CD4-positive, alpha-beta T cell treated with Interleukin-4 for 4 hours (primary cell): ENCODE measurements at places on chromosomes 5 and 9.

GRCh38 chr9:135736272-135736978 lies 34.4 kb downstream of the KCNT1 start:
- no peak for DNase-seq

- no peak for DNase-seq
Measured at GRCh38 chr5:135230251-135230925, 168.6 kb downstream of the MACROH2A1 start.

DNA sequence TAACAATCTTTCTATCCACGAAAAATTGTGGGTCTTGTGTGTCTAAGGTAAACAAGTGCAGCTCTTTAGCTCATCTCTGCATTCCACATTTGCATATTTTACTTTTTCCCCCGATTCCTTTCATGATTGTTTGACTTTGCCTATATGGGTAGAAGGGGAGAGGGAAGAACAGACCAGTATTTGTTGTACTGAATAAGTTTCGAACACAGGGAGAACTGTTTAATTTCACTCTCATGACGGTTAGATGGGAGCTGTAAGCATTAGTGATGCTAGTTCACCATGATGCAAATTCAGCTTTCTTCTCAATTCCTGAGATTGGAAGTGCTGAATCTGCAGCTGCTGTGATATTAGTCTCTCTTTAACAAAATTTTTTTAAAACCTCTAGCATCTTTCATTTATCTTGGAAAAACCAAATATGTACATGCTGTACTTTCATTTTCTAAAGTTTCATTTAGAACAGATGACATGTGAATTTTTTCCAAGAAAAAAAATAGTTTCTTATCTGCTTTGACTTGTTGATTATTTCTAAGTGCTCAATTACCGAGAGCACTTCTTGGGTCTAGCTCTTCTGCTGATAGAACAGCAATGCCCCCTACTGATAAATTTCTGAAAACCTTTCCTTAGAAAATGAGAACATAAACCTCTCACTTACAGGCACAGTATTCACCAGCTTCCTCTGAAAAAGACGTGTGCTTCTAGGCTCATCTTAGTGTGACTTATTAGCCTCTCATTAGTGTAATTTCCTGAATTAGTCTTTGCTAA lies 149.5 kb downstream of the BAAT start:
- no peak for DNase-seq

DNA sequence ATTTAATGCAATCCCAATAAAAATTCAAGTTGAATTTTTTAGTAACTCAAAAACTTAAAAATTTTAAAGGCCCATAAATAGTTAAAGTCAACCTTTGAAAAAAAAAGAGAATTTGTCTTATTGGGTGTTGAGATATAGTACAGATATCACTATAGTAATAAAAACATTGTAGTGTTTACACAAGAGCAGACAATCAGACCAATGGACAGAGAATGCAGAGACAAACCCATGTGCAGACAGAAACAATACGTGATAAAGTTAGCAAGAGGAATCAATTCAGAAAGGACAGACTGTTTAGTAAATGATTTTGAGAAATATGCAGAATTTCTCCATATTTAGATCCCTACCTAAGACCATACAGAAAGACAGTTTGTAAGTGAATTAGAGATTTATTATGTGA lies 33.9 kb downstream of the GOLGA1 start:
- no peak for DNase-seq

DNA sequence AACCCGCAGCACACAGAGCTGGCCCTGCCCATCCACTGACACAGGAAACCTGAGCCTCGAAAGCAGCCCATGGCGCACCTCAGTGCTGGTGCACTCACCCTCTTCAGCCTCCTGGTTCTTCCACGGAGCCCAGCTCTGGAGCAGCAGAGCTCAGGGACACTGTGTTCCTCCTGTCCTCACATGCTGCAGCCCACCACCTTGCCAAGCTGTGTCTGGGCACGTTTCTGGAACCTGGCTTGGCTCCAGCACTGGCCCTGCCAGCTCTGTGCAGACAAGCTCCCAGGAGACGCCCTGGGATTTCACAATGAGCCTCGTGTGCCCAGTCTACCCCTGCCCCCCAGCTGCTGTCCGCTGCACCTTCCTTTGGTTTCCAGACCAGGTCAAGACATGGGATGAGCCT lies 119.5 kb downstream of the SYK start:
- no peak for DNase-seq

DNA sequence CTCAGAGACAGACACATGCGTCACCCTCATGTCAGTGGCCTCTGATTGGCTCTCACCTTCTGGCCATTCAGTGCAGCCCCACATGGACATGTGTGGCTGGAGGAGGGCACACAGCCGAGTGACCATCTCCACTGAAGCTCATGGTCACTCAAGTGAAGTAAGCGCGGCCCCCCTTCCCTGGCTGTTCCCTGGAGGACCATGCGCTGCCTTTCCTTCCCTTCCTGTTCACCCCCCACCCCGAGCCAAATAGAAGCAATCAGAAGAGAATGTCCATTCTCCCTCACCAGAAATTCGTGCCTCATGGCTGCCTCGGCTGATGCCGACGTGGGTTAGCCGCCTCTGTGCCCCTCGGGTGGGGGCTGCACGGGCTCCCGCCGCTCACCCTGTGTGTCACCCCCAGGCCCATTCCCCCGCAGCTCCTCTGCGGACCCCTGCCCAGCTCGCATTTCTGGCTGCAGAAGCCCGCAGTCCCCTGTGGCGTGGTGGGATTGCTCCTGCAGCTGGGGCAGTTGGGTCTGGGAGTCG lies 12.5 kb upstream of the COL5A1 start:
- DNase-seq: no peak

GRCh38 chr9:121718084-121718483 lies 66.7 kb downstream of the DAB2IP start:
- no peak for DNase-seq

DNA sequence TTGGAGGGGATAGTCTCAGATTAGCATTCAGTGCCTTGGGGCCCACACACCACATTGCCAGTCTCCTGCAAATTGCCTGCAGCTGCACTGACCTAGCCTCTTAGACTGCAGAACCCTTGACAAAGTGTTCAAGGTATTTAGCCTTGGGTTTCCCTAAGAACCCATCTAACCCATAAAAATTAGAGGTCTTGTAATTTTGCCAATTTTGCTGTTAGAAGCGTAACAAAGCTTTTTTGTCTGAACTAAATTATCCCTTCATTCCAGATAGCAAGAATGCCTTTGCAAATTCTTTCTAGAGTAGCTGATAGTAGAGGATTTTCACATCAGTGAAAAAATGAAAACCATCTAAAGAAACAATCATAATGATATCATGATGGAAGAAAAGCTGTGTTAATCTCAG lies 74.0 kb upstream of the CCNG1 start:
- no peak for DNase-seq

DNA sequence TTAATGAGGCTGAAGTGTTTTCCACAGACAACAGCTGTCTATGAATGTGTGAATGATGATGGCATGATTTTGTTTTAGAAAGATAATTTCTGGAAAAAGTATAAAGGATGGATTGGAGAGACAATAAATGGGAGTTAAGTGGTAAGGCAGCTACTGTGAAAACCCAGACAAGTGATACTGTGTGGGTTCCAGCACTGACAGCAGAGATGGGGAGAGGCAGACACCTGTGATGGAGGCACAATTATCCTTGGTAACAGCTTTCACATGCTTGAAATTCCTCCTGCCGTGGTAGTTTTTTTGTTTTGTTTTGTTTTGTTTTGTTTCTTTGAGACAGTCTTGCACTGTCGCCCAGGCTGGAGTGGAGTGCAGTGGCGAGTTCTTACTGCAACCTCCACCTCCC lies 189.3 kb downstream of the DEPDC1B start:
- no peak for DNase-seq

DNA sequence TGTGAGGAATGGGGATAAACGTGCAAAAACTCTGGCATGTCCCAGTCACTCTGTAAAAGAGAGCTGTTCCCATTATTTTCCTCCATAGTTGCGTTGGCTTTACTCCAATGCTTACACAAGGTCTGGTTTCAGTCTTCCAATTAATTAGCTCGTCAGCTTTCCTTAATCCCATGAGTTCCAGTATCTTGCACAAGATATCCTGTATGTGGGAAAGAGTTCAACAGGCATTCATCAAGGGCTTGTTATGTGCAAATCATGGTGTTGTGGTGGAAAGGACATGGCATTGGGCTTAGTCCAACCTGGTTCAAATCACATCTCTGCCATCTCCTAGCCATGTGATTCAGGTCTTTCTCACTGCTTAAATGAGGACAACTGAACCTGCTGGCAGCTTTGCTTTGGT lies 77.5 kb upstream of the PANK3 start:
- no peak for DNase-seq

GRCh38 chr5:158305861-158306260 lies 446.9 kb upstream of the CLINT1 start:
- no peak for DNase-seq

DNA sequence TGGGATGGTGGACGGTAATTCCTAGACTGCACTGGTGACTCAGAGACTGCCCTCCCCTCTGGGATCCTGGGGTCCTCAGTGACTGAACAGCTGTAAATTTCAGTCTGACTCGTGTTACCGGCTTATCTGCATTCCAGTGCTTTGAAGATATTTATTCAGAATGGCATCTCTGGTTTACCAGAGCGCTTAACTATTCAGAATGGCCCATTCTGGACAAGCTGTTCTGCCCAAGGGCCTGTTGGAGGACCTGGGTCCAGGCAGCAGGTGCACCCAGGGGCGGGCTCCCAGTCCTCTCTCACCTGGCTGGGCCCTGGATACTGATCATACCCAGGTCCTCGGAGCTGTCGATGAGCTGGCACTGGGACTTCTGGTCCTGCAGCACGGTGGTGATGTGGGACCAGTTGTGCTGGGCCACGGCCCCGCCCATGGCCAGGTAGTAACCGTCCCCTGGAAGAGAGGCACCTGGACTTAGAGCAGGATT lies 48.0 kb downstream of the SARDH start:
- DNase-seq: no peak

DNA sequence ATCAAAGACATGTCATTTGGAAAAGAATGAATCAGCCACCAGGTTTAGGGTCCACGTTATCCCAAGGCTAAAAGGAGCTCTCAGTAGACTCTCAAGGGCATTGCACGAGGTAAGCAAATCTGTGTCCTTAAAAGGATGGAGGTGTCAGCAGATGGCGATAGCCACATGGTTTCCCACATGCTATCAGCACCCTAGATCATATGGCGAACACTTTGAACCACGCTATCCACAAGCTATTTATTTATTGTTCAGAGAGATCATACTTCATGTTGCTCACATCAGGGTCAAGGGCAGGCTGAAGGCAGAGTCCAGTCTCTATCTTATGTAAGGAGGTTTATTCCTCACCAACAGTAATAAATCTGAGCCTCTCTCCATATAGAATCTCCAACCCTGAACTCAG lies 43.7 kb downstream of the CDH6 start:
- DNase-seq: no peak

GRCh38 chr9:16262477-16263261 lies 607.8 kb downstream of the BNC2 start:
- no peak for DNase-seq

DNA sequence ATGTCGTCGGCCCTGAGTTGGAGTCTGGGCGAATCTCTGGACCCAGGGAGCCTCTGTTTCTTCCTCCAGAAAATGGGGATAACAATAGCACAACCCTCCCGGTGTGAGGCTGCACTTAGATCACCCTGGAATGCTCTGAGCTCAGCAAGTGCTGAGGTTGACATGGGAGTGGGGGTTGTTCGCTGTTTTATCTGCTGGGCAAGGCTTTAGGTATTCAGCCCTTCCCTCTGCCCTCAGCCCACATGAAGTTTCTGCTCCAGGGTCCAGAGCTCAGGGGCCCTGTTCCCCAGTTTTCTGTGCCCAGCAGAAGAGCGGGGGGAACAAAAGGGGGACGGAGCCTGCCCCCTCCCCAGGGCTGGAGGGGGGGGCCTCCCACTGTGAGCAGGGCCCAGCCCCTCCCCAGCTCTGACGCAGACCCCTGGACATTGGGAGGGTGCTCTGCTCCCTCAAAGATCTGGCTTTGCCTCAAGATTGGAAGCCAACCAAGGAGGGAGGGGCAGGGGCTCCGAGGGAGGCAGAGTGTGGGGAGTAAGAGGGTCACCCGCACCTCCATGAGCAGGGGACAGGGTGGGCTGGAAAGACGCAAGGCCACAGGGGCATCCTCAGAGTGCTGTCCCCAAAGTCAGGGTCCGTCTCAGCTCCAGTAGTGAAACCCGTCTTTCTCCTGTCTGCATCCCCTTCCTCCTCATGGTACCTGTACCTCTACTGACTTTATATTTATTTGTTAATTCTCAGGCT lies 215.6 kb downstream of the C9orf50 start:
- DNase-seq: no peak

- DNase-seq: no peak
Measured at GRCh38 chr9:69564557-69564956, 107.6 kb downstream of the APBA1 start.

DNA sequence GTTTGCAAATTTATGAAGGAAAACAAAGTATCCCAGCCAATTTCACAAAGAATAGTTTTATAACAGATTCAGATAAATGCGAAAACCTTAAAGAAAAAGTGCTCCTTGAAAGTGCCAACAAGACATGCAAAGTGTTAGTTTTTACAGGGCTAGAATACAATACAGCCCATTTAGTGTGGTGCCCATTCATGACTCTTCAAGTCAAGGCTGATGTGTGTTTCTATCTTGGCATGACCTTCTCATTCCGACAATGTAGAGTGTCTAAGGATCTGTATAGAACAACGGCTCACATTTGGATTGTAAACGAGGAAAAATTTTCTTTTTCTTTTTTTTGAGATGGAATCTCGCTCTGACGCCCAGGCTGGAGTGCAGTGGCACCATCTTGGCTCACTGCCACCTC lies 205.2 kb upstream of the SEMA6A start:
- no peak for DNase-seq

DNA sequence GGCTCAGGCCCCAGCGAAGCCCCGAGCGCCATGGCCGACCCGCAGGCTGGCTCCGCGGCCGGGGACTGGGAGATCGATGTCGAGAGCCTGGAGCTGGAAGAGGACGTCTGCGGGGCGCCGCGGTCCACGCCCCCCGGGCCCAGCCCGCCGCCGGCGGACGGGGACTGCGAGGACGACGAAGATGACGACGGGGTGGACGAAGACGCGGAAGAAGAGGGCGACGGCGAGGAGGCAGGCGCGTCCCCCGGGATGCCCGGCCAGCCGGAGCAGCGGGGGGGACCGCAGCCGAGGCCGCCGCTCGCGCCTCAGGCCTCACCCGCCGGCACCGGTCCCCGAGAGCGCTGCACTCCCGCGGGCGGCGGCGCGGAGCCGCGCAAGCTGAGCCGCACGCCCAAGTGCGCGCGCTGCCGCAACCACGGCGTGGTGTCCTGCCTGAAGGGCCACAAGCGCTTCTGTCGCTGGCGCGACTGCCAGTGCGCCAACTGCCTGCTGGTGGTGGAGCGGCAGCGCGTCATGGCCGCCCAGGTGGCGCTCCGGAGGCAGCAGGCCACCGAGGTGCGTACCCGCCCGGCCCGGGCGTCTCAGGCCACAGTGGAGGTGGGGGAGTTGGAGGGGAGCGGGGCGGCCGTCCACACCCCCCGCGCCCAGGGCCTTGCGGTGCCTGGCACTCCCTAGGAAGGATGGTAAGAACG lies 1.6 kb downstream of the DMRT2 start:
- no peak for DNase-seq

DNA sequence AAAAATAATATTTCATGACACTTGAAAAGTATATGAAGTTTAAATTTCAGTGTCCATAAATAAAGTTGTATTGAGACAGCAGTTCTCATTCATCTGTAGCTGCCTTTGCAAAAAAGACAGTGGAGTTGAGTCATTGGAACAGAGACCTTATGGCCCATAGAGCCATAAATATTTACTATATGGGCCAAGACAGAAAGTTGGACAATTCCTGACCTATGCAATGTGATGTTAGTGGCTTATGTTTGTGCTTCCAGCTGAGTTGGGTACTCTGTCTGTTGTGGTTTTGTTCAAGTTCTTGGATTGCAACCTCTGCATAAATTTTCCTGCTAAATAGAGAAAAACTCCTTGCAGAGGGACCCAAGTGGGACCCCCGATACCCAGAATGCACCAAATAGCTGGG lies 69.8 kb downstream of the KCNIP1 start:
- DNase-seq: no peak
